Large intestine (tissue), 12 donors: ENCODE measurements at places on chromosomes 4 and X. TPM values are rescaled to one million over a fixed set of nuclear protein-coding genes. Genes with fewer than 3 reads are reported as not detected.

DNA sequence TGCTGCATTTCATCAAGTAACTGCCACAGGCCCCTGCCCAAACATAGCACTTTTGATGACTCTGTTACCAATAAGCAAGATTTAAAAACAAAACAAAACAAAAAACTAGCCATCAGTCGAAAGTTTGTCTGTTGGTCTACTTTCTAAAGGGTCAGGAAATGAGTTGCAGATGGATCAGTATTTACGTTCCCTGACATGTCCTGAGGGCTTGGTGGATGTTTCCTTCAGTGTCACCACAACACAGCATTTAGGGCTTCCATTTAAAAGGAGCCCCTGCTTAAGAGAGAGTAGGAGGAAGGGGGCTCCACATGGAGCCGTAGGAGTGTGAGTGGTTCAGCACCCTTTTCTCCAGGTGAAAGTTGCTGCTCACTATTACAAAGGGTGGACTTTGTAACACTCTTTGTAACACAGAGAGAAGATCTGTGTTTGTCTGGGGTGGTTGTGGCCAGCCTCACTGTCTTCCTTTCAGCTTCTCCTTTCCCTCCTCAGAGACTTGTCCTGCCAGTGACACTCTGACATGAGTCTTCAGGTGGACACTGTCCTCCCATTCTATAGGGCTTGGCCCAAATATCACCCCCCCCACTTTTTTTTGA lies 167.5 kb upstream of the PDE5A start:
- H3K27ac ChIP-seq, result no peak overlapping the region
- no peak for DNase-seq
- H3K4me1 ChIP-seq, result no peaks in the 10 kb centered on the region
- no peak overlapping the region for H3K4me3 ChIP-seq

The GSX2 gene
- not detected for polyA plus RNA-seq

The FRMD7 gene
- polyA plus RNA-seq, result not detected

The SLC2A9 gene
- polyA plus RNA-seq, result 28.7 TPM
